ENCODE measurements at places on chromosomes 1 and 21.

DNA sequence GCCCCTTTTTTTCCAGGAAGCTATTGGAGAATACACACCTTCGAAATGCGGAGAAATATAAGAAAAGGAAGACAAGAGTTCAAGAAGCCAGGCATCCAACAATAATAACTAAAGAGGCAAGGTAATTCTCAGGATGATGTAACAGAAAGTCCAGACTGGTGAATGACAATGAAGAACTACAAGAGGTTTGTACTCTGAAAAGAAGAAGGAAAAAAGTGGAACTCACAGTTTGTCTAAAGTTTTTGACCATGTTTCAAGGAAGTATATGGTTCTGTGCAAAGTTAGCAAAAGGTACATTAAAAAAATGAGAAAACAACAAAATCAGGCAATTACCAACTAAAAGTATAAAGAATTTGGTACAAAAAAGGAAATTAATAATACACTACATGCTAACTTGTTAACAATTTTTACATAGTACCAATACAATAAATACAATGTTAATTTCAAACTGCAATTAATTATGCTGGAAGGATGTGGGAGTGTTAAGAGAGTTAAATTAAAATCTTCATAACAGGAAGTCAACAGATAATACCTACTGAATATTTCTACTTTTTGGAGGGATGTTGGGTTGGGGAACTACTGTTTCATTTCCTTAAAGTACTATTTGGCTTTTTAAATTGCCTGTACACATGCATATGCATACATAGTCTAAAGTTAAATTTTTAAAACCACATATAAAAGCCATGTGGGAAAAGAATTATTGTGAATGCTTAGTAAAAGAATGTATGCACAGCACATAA, 12.9 kb upstream of the CD55 start:
- DNase-seq: no peak

GRCh38 chr1:229137271-229137670, 133.6 kb upstream of the RAB4A start:
- no peak for DNase-seq

DNA sequence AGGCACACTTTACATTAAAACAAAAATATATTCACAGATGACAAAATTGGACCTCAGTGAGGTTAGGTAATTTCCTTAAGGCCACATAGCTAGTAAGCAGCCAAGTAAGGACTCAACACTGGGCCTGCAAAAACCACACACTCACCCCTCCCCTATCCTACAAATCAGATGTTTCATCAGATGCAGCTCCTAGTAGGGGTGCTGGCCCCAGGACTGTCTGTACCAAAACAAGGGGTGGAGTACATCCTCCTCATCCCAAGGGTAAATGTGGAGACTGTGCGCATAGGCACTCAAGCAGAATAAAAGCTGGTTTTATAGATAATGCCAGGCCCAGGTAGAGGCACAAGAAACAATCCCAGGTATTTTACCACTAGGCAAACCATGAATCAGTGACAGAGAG, 25.7 kb downstream of the URB1 start:
- no peak for DNase-seq

DNA sequence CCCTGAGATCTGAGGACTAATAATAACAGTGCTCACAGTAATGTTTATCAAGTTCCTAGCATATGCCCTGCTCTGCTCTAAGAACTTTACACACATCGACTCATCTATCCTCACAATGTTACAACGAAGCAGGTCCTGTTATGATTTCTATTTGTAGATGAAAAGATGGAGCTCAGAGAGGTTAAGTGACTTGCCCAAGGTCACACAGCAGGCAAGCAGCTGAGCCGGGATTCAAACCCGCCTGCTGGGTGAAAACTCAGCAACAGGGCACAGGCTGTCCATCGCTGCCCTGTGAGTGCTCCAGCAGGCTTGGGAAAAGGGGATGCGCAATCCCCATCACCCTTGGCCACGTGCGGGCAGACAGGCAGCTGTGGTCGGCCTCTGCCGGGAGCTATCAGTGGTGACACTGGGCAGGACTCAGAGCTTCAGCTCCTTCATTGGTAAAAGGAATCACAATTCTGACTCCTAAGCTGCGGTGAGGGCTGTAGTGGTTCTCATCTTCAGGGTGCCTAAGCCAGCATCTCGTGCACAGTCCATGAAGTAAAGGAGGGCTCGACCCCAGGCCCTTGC, 173.3 kb upstream of the KLHDC7A start:
- DNase-seq: no peak

DNA sequence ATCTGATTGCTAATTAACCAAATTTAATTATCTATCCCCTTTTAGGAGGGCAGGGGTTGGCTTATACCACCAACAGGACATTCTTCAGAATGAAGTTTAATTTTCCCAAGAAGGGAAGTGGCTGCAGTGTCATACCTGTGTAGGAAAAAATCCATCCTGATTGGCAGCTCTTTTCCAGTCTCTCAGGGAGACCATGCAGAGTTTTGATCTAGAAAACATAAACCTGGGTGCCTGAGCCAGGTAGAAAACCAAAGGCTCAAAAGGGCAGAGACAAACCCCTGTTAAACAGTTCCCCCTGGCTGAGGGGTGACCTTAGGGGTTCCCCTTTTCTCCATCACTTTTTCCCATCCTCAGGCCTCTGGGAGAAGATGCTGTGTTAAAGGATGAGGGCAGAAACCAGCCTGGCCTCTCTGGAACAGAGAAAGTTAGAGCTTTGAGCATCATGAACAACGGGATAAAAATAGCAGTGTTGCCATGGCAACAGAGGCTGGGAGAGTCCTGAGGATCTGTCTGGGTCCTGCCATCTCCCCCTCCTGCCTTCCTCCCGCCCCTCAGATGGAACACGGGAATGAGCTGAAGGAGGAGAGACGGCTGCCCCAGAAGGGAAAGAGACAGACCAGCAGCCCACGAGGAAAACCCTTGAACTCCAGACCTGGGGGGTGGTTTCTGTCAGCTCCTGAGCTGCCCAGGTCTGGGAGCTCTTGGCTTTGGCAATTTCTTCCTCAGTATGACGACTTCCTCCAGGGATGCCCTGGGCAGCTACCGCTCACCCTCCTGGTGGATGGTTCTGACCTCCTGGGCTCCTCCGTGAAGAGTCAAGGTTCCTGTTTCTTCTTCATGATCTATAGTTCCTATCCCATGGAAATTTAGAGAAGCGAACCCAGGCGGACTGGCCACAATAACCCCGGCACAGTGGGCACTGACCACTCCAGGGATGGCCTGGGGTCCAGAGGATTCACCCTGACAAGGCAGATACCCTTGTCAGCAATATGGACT, 14.0 kb upstream of the LEMD1 start:
- DNase-seq: no peak

DNA sequence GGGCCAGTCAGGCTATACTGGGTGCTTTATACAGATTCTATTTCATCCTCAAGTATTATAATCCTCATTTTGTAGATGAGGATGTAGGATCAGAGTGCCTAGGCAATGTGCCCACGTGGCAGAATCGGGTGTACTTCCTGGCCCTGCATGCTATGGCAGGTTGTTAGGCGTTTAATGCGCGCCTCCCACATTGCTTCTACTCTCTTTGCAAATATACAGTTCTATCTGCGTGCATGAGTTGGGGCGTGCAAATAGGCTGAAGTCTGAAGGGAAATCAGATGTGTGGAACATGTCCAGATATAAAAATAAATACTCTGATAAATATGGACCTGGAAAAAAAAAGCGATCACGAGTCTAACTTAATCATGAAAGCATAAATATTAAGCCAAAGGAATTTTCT, 194.7 kb upstream of the FMN2 start:
- DNase-seq: no peak

- DNase-seq: no peak
Observed at GRCh38 chr1:38772026-38772425, 87.5 kb downstream of the RRAGC start.

DNA sequence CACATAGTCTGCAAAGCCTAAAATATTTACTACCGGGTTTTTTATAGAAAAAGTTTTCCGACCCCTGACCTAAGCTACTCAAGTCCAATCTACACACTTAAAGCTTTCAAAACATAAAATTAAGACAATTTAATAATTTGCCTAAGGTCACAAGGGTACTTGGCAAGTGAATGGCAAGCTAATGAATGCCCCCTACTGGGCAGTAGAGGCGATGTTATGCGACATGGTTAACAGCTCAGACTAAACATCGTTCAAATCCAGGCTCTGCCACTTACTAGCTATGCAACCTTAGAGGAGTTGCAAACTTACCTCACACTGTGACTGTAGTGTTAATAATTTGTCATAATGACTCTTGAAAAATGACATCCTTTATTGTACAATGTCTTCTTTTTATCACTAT, 317.2 kb upstream of the NFIA start:
- DNase-seq: no peak

DNA sequence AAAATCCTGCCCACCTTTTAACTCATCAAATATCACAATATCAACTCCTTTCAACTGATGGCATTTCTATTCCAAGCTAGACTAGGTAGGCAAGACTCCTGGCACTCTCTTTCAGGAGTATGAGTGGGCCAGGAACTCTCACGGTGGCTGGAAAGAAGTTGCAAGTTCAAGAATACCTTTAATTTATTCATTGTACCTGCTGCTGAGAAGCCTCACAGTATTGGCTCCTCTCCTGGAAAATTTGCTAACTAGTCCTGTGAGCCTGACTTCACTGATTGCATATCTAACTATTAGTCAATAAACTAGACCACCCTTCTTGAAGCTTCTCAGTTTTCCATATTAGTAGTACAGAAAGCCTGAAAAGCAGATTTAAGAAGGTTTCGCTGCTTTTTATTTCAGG, 120.2 kb downstream of the DUSP10 start:
- no peak for DNase-seq

DNA sequence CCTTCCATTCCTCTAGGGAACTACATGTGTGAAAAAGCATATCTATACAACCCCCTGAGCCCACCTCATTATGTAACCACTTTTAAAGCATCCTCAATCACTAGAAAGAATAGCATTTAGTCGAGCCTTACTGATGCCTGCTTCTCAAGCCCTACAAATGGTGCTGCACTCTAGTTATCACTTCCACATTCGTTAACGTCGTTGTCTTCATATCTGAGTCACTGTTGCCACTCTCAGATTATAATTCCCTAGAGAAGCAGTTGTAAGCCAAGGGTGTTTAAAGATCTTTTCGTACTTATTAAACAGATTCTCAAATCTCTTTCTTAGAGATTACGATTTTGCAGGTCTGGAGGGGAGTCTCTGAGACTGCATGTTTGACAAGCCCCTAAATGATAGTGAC, 16.5 kb downstream of the ATP1B1 start:
- DNase-seq: no peak

- DNase-seq: no peak
Observed at GRCh38 chr1:41317361-41317760, 43.9 kb upstream of the FOXO6 start.

DNA sequence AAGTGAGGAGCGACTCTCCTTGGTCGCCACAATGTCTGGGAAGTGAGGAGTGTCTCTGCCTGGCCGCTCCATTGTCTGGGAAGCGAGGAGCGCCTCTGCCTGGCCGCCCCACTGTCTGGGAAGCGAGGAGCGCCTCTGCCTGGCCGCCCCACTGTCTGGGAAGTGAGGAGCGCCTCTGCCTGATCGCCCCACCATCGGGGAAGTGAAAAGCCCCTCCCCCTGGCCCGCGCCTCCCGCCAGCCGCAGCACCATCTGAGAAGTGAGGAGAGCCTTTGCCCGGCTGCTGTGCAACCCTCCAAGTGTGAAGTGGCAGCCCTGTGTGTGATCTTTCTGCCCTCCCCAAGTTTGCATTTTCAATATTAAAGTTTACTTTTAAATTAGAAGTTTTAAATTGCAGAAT, 95.0 kb upstream of the PPP2R5A start:
- DNase-seq: no peak

DNA sequence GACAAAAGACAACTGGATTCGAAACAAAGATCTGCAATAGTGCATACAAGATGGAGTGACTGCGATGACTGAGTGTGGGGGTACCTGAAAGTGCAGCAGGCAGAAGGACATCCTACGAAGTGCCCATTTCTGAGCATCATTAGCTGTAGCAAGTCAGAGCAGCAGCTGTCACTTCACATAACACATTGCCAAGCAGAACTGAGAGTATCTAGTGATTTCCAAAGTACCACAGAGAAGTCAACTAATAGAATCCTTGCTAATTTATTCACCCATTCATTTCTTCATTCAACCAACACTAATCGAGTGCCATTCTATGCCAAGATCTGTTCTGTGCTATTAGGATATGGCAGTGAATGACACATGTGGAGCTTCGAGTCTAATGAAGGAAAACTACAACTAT, 31.6 kb upstream of the CAMSAP2 start:
- no peak for DNase-seq

GRCh38 chr1:218361298-218362065, 16.3 kb downstream of the TGFB2 start:
- no peak for DNase-seq

- no peak for DNase-seq
Observed at GRCh38 chr1:21289700-21290545, at the start of gene ECE1. Gene ECE1 (minus strand): TSS chr1:21290463. CDS start chr1:21290414, 49 bp downstream.

DNA sequence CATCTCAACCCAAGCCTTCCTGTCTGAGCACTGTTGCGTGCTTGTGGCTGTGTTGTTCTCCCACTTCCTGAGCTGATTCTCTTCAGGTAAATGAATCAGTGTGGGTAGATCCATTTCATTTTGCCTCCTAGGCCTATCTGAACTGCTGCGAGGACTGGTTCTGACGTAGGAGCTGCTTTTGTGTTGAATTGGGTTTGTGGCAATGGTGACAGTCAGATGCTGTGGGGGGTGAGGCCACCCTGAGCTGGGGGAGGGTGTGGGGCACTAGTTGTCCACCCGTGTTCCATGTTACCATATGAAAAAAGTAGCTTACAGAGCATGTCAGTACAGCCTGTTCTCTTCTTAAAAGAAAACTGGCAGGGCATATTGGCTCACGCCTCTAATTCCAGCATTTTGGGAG, 81.5 kb downstream of the MRPS6 start:
- no peak for DNase-seq

- no peak for DNase-seq
Observed at GRCh38 chr1:45995298-45995697, 137.1 kb downstream of the PIK3R3 start.

DNA sequence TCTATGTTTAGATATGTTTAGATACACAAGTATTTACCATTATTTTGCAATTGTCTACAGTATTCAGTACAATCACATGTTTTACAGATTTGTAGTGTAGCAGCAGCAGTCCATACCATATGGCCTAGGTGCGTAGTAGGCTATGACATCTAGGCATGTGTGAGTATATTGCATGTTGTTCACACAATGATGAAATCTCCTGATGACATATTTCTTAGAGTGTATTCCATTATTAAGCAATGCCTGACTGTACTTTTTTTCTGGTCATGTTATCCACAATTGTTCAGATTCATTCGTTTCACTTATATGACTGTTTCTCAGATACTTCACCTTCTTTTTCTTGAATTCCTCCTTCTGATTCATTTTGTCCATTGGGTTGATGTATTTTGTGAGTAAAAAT, 9.9 kb upstream of the BACE2 start:
- DNase-seq: no peak

- DNase-seq: no peak
Observed at GRCh38 chr1:54796902-54797301, 4.2 kb downstream of the TTC22 start.

GRCh38 chr1:208176649-208177048, 67.5 kb downstream of the PLXNA2 start:
- DNase-seq: no peak

- no peak for DNase-seq
Observed at GRCh38 chr1:234325878-234326496, 47.3 kb upstream of the COA6 start.

- DNase-seq: no peak
Observed at GRCh38 chr1:161162052-161162451, 2.8 kb downstream of the USP21 start.

GRCh38 chr21:37579356-37579755, 212.8 kb downstream of the DYRK1A start:
- no peak for DNase-seq

GRCh38 chr1:231724876-231725647, 98.5 kb downstream of the DISC1 start:
- no peak for DNase-seq

GRCh38 chr1:213678753-213679152, 309.0 kb upstream of the PROX1 start:
- DNase-seq: no peak
